ENCODE measurements at places on chromosomes 11 and 22.

- no peak for DNase-seq
Measured at GRCh38 chr11:126680131-126680530, 320.4 kb downstream of the KIRREL3 start.

- DNase-seq, result no peak
Measured at GRCh38 chr22:37411655-37412054, 15.6 kb downstream of the ELFN2 start.

DNA sequence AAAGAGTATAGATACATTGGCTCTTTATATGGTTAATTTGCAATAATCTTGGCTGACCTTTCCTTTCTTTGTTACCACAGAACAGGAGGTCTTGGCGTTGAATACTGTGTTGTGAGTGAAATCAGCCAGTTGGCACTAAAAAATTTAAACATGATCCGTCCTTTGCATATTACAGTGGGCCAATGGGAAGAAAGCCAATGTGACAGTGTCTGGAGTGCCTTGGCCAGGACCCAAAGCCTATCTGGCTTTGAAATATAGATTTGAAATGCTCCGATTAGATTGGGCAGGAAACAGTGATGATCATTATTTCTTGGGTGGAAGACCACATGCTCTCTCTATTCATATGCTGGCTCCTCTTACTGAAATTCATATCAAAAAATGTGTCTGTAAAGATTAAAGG, 339.6 kb upstream of the ANO3 start:
- no peak for DNase-seq

- no peak for DNase-seq
Measured at GRCh38 chr11:61861634-61862033, 29.7 kb downstream of the FADS3 start.

- no peak for DNase-seq
Measured at GRCh38 chr22:20412474-20413216, 18.7 kb downstream of the ZNF74 start.

GRCh38 chr22:43745411-43745770, 66.7 kb downstream of the EFCAB6 start:
- DNase-seq, result no peak

GRCh38 chr11:93845181-93846092, 5.0 kb downstream of the VSTM5 start:
- DNase-seq, result no peak

DNA sequence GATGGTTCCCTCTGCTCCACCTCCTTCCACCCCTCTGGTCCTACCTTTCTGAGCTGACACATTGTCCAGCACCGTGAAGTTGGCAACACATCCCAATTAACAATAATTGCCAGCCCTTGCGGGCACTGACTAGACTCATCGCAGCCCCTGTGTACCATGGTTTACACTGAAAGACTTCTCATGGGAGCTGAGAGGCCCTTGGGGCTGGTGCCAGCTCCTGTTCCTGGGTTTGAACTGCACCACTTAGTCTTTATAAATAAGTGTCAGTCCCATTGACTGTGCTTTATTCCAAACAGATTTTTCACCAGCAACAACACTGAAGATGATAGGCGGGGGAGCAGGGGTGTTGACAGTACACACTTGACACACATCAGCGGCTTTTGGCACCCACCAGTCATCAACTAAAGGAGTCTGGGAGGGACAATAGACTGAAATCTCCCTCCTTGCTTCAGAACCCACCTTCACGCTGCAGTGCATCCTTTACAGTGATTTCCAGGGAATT, 447.3 kb downstream of the NTM start:
- DNase-seq, result no peak

GRCh38 chr11:40202589-40203270, 1256.7 kb downstream of the LRRC4C start:
- DNase-seq, result no peak

GRCh38 chr11:100789500-100789899, 102.4 kb downstream of the ARHGAP42 start:
- DNase-seq, result no peak

DNA sequence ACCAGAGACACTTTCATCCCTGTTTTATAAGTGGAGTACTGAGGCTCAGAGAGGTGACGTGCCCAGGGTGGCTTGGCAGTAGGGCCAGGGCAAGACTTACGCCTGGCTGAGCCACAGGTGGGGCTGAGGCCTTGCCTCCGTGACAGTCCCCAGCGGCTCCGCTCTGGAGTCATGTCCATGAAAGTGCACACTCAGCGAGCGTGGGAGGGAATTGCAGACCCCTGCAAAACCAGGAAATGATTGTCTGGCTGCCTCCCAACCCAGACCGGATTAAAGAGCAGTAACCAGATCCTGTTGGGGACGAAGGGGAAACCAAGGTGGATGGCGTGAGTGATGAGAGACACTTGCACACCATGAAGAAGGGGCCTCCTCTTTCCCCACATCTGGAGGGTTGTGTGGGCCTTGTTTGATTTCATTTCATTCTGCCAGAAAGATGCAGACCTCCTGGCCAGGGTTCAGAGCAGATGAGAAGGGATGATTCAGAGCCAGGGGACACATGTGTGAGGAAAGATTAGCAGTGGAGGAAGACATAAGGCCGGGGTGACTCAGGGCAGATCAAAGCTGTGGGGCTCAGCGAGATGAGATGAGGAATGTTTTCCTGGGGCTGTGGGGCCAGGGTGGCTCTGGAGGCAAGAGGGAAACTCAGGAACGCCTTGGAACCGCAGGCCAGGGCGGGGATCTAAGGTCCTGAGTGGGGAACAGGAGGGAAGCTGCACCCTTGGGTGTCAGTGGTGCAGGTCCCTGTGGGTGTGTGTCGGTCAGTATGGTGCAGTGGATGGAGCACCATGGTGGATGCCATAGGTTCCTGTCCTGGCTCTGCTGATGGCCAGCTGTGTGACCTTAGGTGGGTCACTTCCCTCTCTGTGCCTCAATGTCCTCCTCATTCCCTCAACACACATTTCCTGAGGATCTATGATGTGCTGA, 29.9 kb upstream of the LRRC32 start:
- no peak for DNase-seq

DNA sequence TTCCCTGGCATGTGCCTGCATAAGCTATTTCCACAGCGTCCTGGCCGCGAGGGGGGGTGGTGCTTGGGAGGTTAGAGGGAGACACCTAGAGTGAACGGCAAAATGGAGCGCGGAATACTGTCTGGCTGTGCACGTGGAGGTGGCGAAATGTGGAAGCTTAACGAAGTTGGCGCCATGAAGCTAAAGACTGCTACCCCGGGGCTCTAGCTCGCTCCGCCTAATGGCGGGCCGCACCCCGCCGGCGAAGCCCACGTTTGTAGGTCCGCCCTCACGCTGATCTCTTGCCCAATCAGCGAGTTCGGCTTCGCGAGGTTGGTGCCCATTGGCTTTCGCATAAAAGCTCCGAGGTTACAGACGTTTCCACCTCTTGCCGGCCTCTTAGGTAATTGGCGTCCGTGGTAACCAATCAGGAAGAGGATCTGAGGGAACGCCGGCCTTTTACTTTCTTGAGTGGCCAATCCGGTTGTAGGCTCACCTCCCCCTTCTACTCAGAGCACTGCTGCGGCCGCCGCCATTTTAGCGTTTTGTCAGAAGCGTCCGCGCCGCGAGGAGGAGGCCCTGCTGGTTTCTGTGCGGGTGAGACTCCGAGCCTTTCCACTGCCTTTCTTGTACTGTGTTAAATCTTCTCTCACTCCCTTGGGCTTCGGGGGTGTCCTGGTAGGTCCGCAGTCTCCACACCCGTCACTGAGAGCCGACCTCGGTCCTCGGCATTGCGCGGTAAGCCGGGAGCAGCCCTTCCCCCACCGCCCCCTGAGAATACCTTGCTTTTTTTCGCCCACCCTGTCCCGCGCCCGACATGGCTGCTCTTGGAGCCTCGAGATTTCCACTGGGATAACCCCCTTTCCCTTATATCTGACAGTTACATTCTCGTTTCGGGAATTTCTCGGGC, at the start of gene RBM4:
TSS of gene RBM4 (plus strand) at position 527 of the 889 bp plus-strand sequence. CDS start 1,009 bp downstream, outside the sequence.
- peak; percentile 98 for DNase-seq

GRCh38 chr11:102957953-102958352, 2.4 kb upstream of the MMP13 start:
- no peak for DNase-seq

DNA sequence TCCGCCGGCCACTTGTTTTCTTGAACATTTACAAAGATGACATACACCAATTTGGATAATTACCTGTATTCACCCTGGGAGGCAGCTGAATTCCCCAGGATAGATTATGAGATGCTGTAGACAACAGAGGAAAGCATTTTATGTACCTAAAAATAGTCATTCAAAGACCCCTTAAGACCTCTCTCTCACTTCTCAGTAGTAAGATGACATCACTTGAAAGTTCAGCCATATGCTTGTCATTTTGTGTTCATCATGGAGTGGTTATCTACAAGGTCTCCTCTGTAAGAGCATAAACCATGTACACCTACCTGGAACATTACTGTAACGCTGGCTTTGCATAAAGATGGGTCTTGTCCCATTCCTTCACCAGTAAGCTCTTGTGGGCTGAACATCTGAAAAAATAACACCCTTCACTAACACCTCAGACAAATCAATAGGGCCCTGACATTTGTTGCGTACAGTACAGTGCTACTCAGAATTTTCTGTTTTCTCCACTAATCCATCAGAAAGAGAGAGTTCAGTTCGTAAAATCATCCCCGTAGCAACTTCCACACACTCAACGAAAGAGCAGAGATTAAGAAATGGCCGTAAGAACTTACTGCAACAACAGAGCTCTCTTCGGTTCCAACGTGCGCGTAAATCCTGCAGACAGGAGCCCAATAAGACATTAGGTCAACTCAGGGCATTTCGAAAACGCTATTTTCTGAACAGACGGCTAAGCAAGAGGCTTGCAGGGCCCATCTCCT, 15.6 kb upstream of the WDR74 start:
- DNase-seq, result no peak

- DNase-seq, result no peak
Measured at GRCh38 chr11:114167771-114168448, 108.4 kb downstream of the ZBTB16 start.

All from stimulated activated CD4-positive, alpha-beta T cell treated with anti-CD3 and anti-CD28 coated beads, Interleukin-4, amount 100 ng/mL, for 24 hours (primary cell).